Bladder microvascular endothelial cell (primary cell): ENCODE measurements at places on chromosomes 3 and 15. TPM values are rescaled to one million over a fixed set of nuclear protein-coding genes. Genes with fewer than 3 reads are reported as not detected.

Gene GP9
- not detected in 2 replicates for total RNA-seq

Gene AGTR1
- not detected in 2 replicates for total RNA-seq

Gene ACP3
- not detected in 2 replicates for total RNA-seq

Gene ZBED2
- total RNA-seq = not detected in 2 replicates

Gene FOXB1
- not detected in 2 replicates for total RNA-seq

Gene TGM5
- total RNA-seq = not detected in 2 replicates

Gene TRIM42
- not detected in 2 replicates for total RNA-seq

Gene SLCO2A1
- total RNA-seq = 1.3 and 3.5 TPM in 2 replicates

Gene BFSP2
- not detected in 2 replicates for total RNA-seq

Gene SLC24A1
- total RNA-seq = 1.8 and 15.1 TPM in 2 replicates

Gene PRSS50
- not detected in 2 replicates for total RNA-seq
